ENCODE measurements at places on chromosomes 4 and X. TPM values are rescaled to one million over a fixed set of nuclear protein-coding genes. Genes with fewer than 3 reads are reported as not detected.
A peak's percentile ranks its signal among the peaks of the same experiment; 100 is the strongest.

NLGN4X gene
- total RNA-seq: 3.0 TPM

CDKL2 gene
- 0.13 TPM for total RNA-seq

RASL11B gene
- 5.4 TPM for total RNA-seq

JAKMIP1 gene
- not detected for total RNA-seq

XAGE2 gene
- not detected for total RNA-seq

MAGEA6 gene
- not detected for total RNA-seq

- no peak for DNase-seq
Observed at GRCh38 chrX:19577181-19577810, 62.0 kb upstream of the MAP3K15 start.

DNA sequence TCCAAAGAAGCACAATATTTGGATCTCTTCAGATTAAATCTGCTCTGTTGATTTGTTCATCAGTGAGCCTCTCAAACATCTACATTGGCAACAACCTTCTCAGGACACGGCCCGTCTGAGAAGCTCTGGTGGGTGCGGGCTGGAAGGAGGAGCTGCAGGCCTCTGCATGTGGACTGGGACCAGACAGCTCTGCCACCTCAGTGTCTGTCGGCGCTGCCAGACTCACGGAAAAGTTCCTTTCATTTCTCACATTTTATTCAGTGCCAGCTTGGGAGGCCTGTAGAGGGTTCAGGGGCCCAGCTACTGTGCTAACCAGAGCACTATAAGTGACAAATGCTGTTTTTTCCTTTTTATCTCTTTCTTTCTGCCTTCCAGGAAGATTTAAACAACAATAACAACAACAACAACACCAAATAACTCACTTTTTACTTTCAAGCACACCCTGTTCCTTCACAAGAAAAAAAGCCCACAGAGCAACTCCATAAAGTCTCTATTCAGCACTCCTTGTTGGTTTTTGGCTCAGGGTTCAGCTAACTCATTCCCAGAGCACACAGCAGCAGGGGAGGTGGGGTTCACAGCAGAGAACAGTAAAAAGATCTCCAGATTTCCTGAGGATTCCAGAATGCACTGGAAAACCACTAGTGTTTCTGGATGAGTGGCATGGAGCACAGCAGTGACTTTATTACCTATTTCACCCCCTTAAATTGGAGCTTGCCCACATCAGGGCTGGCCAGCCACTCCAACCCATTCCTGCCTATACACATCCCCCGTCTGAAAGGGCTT is 23.2 kb upstream of the HOPX start:
- DNase-seq: no peak

- peak; percentile 39 for DNase-seq
Observed at GRCh38 chr4:1195109-1195671, 22.8 kb upstream of the SPON2 start.

GRCh38 chrX:64187762-64188150 is 17.8 kb downstream of the AMER1 start:
- no peak for DNase-seq

DNA sequence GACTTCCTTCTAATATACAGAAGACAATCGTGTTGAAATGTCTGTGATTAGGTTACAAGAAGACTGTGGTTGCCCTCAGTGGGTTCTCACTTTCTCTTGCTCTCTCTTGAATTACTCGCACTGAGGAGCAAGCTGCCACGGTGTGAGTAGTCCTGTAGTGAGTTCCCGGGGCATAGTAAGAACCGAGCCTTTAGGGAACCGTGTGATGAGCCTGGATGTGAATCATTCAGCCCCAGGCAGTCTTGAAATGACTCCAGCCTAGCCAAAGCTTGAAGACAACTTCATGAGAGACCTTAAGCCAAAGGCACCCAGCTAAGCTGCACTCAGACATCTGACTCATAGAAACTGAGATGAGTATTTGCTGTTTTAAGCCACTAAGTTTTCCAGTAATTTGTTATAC is 292.7 kb downstream of the SPOCK3 start:
- no peak for DNase-seq

GRCh38 chrX:31279359-31279758 is 207.5 kb upstream of the FTHL17 start:
- DNase-seq: no peak

GRCh38 chr4:86976801-86977485 is 42.1 kb downstream of the AFF1 start:
- DNase-seq: no peak

DNA sequence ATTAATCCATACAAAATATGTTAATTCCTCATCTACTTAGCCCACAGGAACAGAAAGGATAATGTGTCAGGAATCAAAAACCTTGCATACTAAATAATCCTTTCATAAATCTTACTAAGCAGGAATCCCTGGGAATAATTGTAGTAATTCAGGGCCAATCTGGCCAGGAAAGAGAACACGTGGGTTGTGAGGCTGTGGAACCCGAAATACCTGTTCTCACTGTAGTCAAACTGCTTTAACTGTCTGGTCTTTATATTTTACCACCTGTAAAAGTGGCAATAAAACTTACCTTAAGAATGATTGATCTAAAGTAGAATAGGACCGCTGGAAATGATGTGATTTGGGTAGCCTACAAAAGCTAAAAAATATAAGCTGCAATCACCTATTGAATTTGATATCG is 1620.9 kb downstream of the STIM2 start:
- DNase-seq: no peak
